Mesenteric fat pad (tissue), 1 donor: ENCODE measurements at places on chromosomes 13 and 19.
A peak's percentile ranks its signal among the peaks of the same experiment; 100 is the strongest.

DNA sequence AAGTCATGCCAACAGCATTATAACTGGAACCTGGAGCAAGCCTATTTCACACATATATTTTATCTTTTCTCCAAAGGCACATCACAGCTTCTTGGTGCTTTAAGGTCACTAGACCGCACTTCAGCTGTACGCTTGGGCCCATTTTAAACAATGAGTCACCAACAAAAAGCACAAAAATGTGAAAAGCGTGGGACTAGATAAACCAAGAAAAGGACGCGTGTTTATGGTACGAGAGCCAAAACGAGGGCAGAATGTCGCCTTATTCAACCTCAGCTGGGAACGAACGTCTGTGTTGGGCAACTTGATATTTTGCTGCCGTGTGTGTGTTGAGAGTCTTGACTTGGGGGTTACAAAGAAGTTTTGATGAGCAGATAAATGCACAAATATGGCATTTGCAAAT lies 9.2 kb upstream of the EHD2 start:
- DNase-seq, result no peak

DNA sequence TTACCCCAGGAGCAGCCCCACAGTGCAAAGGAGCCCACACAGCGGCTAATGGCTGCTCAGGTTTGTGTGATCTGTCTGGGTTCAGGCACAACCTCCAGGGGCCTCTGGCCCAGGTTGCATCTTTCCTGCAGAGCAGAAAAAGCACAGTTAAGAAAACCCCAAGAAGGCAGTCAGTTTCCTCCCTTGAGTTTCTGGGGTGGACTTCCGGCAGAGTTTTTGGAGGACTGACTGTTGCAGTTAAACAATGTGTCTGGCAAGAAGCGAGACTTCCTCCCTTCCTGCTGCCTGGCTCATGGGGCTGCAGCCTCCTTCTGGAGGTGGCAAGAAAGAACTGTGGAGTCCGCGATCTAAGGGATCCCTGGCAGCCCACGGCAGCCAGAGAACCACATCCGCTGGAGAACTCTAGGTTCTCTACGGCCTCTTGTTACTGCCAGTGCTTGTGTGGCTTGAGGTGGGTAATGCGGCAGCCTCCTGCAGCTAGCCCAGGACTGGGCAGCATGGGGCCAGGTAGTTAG lies 114.4 kb downstream of the ZDHHC20 start:
- no peak for DNase-seq

GRCh38 chr19:34959021-34959420 lies 5.0 kb downstream of the ZNF792 start:
- DNase-seq, result peak; percentile 65

- DNase-seq, result no peak
These were observed 7.0 kb upstream of the TMC4 start for GRCh38 chr19:54179921-54180461.

DNA sequence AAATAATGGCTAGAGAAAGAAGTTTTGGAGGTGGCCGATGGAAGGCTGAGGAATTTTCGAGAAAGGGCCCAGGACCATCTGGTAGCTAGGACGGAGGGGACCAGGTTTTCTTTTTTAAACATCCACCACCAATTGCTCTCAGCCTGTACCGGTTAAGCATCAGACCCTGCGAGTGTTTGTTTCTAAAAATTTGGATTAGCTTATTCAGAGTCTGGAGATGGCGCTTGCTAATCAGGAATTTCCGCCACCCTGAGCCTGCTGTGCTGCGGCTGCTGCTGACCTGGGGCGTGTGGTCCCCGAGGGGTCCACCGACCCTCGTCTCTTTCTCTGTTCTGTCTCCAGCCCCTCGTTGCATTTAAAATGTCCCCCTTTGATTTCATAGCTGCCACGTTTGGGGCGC lies 2.0 kb downstream of the UHRF1 start:
- no peak for DNase-seq

- no peak for DNase-seq
These were observed 428.5 kb downstream of the GPC6 start for GRCh38 chr13:93655154-93655553.

GRCh38 chr13:78046331-78046730 lies 127.7 kb upstream of the EDNRB start:
- no peak for DNase-seq

- no peak for DNase-seq
These were observed 13.6 kb downstream of the ZSWIM4 start for GRCh38 chr19:13808856-13809255.
